ENCODE measurements at places on chromosomes 4 and X. TPM values are rescaled to one million over a fixed set of nuclear protein-coding genes. Genes with fewer than 3 reads are reported as not detected.

GRCh38 chr4:1196421-1197183, 24.2 kb upstream of the SPON2 start:
- DNase-seq: no peak

DNA sequence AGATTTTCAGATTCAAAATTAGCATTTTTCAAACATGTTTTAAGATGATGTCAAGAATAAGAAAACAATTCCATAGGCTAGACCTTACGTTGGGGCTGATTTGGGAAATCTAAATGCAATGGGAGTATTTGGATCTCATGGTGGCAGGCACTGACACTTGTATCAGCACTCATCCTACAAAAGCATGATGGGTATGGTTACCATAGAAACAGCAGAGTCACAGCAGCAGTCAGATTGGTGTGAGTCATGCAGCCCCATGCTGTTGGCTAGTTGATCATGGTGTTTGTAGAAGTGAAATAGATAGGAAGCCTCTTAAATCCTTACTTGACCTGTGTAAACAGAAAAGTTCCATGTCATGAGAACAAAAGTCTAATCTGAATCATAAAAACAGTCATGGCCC, 1637.3 kb upstream of the PABPC4L start:
- no peak for DNase-seq

SSX1 gene
- polyA plus RNA-seq: not detected

IL13RA1 gene
- 50.6 TPM for polyA plus RNA-seq

DAPP1 gene
- 0.83 TPM for polyA plus RNA-seq

DNA sequence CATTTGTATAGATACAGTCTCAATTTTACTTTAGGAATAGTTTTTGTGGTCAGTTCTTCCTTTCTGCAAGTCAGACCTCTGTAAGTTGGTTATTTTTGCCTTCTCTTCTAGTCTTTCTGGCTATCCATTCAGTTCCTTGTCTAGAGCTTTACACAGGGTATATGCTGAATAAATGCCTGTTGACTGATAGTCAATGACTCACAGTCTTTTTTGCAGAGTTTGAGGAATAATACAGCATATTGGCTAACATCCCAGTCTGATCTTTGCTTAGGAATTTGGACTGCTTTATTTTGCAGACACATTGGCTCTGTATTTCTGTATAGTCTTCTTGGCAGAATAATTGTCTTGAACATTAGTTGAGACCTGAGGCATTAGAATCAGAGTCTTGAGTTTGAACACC, 132.4 kb downstream of the MAGEC1 start:
- no peak for DNase-seq

GRCh38 chr4:107255114-107255513, 219.0 kb upstream of the DKK2 start:
- no peak for DNase-seq

DNA sequence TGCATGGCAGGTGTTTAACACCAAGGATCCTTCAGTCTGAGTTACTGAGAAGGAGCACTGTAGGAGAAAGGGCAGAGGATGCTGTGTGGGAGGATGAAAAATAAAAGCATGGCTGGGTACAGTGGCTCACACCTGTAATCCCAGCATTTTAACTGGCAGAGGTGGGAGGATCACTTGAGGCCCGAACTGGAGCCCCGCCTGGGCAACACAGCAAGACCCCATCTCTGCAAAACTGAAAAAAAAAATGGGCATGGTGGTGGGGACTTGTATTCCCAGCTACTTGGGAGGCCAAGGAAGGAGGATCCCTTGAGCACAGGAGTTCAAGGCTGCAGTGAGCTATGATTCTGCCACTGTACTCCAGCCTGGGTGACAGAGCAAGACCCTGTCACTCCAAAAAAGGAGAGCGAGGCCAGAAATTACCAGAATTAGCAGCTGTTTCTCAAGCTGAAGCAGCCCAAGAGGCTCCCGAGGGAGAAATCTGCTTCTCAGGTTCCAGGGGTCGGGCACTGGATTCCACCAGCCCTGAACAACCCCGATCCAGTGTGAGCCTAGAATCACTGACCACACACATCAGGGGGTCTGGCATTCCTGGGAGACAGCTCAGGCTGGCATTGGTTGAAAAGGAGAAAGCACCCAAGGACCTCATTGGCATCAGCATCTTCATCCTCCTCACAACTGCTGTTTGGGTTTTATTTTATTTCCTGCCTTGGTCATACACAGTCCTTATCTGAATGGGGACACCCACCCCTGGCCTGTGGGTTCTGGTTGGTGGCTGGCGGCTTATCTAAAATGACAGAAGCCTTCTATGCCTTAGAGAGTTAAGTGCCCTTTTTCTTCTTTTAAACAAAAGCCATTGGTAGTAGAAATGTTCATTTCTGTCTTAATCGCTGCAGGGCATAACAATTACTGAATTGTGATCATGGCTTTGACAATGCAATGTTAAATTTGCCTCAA, 66.3 kb upstream of the TRIM2 start:
- no peak for DNase-seq

DNA sequence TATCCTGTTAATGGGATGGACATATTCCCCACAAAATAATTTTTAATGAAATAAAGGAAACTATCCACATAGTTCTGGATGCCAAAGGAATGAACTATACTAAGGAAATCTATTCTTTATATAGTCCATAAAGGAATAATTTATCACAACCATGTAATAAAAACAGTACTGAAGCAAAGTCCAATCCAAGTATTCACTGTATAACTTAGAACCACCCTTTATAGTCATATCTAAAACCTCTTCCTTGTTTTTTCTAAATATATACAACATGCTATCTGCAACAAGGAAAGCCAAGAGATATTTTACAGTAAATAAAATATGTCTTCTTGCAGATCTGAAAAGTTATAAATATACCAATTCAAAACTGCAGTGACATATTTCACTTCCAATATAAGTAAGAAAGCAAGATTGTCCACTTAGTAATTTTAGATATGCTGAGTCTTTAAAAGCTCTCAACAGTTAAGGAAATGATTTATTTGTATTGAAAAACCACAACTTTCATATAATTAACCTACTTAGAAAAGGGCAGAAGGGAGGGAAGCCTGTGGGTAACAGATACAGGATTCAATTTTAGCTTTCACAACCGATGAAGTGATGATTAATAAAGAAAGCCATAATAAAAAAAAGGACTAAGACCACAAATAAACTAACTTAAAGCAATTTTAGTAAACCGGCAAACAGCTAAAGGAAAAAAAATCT, 8.0 kb downstream of the NR3C2 start:
- no peak for DNase-seq

NAP1L5 gene
- polyA plus RNA-seq: 14.0 TPM

JADE3 gene
- 28.1 TPM for polyA plus RNA-seq

DNA sequence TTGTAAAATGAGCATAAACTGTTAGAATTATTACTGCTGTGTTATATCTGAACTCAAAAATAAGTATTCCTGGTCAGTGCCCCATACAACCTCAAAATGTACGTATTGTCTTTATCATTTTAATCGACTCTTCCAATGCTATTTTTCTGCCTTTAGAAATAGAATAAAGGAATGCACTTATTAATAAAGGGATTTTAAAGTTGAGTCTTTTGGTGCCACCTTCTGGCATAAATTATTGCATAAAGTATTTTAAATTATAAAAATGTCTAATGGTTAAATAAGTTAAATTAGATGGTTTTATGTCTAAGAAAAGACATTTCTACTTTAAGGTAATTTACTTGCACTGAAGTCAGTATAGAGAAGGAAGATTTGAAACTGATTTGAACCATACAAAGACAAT, 424.0 kb upstream of the NDST4 start:
- DNase-seq: no peak

DNA sequence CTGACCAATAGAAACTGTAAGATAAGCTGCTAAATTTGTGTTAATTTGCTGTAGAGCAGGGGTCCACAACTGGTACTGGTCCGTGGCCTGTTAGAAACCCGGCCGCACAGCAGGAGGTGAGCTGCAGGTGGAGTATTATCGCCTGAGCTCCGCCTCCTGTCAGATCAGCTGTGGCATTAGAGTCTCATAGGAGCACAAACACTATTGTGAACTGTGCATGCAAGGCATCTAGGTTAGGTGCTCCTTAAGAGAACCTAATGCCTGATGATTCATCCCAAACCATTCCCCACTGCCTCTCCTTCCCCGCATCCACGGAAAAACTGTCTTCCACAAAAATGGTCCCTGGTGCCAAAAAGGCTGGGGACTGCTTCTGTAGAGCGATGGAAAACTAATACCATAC, 19.7 kb downstream of the FBXW7 start:
- no peak for DNase-seq

GRCh38 chr4:51906167-51906958, 63.4 kb downstream of the DCUN1D4 start:
- no peak for DNase-seq
